ENCODE measurements at places on chromosomes 13 and 19. TPM values are rescaled to one million over a fixed set of nuclear protein-coding genes. Genes with fewer than 3 reads are reported as not detected.

The CEACAM8 gene
- not detected for total RNA-seq

The RAB3A gene
- 0.17 TPM for total RNA-seq

DNA sequence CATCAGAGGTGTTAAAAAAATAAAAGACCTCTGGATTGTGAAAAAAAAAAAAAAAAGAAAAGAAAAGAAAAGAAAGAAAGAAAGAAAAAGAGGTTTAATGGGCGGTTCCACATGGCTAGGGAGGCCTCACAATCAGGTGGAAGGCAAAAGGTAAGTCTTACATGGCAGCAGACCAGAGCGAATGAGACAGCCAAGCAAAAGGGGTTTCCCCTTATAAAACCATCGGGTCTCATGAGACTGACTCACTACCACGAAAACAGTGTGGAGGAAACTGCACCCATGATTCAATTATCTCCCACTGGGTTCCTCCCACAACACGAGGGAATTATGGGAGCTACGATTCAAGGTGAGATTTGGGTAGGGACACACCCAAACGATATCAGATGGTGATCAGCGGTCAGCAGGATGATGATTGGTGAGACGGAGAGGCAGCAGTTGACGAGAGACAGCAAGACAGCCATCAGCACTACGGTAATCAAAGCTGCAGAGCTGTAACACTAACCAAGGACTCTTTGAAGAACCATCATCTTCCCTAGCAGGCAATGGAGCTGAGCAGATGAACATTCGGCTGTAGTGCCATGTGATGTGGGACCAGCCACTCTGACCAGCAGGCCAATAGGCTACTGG is 3.9 kb upstream of the CD209 start:
- peak; percentile 7 for DNase-seq

GRCh38 chr13:111911754-111912452 is 155.0 kb upstream of the SOX1 start:
- no peak for DNase-seq
